ENCODE measurements at places on chromosomes 11 and 22.

DNA sequence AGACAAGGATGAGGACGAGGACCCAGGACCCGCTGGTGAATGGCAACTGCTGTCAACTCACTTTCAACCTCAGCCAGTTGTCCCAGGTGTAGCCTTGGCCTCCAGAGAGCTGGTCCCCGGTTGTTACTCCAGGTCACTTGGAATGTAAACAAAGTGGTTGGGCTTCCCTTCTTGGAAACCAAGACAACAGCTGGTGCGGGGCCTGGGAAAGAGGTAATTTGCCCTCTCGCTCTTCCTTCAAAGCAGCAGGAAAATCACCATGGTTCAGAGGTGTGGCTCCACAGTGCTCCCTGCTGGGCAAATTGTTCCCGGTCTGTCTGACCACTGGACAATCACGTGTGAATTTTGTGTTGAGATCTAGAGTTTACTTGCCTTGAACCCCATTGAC, 15.0 kb downstream of the SLC1A2 start:
- DNase-seq, result peak; percentile 31

DNA sequence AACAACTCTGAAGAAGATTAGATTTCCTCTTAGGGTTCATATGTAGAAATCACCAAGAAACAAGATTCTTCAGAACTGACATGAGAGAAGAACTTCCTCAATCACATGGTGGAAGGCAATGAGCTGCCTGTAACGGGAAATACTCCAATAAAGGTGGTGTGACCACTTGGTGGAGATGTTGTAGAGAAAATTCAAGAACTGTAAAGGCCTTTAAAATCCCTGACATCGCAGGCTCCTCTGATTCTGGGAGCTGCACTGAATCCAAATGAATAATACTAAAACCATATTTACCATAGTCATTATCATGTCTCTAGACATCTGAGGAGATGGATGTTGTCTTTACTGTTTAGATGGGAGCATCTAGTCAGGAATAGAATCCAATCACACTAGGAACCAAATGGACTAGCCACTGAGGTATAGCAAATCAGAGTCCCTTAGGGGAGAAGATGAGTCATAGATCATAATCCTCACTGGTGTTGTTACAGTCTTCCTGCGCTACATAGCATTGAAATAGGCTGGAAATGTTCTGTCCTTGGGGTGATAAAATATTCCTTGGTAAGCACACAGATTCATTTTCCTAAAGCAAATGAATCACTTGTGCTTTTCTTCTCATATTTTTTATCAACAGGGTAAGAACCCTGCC, 321.6 kb upstream of the TENM4 start:
- no peak for DNase-seq

DNA sequence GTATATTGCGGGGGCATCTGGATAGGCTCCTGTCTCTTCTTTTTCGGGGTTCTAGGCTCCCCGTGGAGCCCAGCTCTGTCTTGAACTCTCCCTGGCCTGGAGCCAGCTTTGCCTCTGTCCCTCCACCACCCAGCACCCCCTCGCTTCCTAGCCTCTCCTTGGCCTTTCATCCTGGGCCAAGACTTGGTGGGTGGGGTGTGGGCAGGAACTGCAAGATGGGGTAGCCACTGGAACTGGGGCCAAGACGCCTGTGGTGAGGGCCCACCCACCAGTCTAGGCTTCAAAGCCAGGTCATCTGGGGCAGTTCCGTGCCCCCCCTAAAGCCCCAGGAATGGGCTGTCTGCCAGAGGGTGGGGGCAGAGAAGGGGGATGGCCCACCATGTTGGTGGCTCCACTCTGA, 1.7 kb upstream of the CRYBB1 start:
- DNase-seq, result no peak

GRCh38 chr11:55707029-55707428, 45.0 kb downstream of the OR4C6 start:
- DNase-seq, result peak; percentile 3

DNA sequence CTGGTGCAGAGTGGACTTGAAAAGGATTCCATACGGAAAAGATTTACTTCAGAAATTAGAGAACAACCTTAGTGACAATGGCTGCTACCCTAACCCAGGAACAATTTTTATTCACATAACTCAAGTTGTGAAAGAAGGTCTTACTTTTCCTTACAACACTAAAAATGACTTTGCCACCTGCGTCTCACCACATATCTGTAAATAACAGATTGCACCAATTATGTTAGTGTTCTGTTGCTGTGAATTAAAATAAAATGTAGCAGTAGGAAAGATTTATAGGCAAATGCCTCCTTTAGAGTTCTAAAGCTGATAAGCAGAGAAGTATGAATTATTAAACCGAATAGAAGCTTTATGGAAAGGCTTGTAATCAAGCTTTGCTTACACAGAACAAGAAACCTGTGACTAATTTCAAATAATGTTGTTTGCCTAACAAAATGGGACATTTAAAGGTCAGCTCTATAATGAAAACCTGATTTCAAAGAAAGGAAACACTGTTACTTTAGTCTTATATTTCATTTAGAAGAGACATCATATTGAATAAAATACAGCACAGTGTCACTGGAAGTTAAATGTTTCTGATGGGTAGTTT, 2237.8 kb downstream of the LRRC4C start:
- DNase-seq, result no peak

GRCh38 chr22:42022162-42022847, 23.7 kb downstream of the WBP2NL start:
- no peak for DNase-seq

GRCh38 chr11:36258730-36259360, 30.4 kb downstream of the COMMD9 start:
- peak; percentile 85 for DNase-seq

DNA sequence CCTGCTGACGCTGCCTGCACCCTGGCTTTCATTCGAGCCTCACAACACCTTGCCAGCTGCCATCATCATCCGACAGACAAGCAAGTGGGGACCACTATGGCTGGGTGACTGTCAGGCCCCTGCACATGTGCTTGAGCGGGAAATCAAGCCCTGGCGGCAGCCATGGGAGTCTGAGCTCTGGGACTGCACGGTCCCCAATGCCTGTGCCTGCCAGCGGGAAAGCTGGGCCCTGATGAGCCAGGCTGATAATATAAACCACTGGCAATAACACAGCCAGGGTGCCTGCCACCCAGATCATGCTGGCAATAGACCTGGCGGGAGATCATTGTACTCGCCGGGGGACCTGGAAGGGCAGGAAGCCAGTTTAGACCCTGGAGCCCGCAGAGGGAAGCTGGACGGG, 2.5 kb downstream of the FGF3 start:
- DNase-seq, result no peak

DNA sequence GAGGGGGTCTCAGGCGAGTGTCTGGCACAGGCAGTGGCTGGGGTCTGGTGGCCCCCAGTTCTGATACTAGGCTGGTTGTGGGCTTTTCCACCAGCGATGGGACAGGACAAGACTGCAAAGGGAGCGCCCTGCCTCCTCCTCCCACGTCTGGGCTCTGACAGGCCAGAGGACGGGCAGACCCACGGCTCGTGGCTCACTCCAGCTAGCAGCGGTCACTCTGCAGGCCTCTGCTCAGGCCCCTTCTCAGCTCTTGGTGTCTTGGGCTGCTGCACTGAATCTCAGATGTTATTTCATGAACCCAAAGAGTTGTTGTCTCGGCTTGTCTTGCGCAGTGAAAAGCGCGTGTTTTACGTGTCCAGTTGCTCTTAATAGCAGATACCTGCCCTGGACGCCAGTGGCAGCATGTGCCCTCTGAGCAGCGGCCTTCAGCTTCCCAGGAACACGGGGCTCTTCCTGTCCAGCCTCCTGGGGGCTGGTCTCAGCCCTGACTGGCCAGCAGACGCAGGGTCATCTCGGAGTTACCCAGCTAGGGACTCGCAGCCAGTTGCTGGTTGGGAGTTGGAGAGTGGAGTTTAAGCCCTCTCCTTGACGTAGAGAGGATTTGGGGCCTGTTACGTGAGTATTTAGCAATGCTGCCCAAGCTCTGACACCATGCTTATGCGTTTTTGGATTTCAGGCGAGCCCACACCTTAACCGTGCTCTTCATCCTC, 9.6 kb downstream of the PTDSS2 start:
- DNase-seq, result no peak

DNA sequence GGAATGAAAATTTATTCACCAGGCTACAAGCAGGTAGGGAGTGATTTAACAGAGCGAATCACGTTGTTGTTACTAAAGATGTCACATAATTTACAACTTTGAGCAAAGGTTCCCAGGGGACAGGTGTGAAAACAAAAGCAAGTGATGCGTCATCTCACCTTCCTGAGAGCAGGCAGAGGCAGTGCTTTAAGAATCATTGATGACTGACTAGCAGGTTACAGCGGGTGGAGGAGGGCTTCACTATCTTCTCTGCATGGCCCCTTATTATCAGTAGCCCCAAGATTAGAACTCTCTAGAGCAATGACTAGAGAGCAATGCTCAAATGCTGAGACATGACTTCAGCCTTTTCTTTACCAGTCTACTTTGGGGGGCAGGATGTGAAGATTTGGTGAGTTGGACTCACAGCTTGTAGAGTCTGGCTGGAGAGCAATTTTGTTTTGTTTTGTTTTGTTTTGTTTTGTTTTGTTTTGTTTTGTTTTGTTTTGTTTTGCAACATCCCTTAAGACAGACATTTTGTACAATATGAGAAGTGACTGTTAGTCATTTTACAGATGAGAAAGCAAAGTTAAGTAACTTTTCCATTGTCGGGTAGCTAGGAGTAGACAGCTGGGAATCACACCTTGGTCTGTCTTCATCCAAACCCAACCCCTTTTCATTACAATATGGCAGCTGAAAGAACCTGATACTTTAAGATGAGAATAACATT, 84.8 kb downstream of the SLC1A2 start:
- DNase-seq, result no peak

GRCh38 chr11:46200537-46201281, 76.8 kb upstream of the CREB3L1 start:
- no peak for DNase-seq

DNA sequence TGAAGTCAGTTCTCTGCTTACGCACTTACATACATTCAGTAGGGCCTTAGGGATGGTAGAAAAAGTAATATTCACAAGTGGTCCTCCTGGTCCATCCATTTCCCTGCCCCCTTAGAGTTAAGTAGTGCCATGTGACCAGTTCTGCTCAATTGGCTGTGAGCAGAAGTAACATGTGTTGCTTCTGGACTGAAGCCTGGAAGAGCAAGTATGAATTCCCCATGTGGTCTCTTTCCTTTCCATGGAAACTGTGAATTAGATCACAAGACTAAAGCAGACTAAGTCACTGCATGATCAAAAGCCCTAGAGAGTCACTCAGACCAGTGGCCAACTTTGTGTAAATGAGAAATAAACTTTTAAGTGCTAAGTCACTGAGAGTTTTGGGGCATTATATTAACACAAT, 341.7 kb upstream of the CADM1 start:
- no peak for DNase-seq

- DNase-seq, result no peak
Observed at GRCh38 chr11:16960250-16960649, 54.0 kb downstream of the PLEKHA7 start.

DNA sequence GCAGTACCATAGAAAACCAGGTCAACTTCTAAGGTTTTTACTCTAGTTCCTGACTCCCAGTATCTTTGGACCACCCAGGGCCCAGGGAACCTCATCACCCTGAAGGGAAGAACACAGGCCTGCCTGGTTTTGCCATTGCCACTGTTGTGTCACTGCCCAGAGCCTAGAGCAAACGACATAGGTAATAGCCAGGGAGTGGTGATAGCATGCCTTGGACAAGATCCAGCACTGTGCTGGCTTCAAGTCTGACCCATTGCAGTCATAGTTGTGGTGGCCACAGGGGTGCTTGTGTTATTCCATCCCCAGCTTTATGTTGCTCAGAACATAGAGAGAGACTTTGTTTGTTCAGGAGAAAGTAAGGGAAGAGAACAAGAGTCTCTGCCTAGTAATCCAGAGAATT, 2310.2 kb downstream of the LRRC4C start:
- no peak for DNase-seq

GRCh38 chr11:33997584-33998251, 53.8 kb upstream of the CAPRIN1 start:
- DNase-seq, result no peak

GRCh38 chr22:39800790-39801520, 92.6 kb downstream of the ENTHD1 start:
- no peak for DNase-seq

GRCh38 chr11:90332415-90332814, 109.6 kb upstream of the CHORDC1 start:
- DNase-seq, result no peak

- DNase-seq, result peak; percentile 30
Observed at GRCh38 chr11:104487046-104487806, 323.3 kb upstream of the PDGFD start.

DNA sequence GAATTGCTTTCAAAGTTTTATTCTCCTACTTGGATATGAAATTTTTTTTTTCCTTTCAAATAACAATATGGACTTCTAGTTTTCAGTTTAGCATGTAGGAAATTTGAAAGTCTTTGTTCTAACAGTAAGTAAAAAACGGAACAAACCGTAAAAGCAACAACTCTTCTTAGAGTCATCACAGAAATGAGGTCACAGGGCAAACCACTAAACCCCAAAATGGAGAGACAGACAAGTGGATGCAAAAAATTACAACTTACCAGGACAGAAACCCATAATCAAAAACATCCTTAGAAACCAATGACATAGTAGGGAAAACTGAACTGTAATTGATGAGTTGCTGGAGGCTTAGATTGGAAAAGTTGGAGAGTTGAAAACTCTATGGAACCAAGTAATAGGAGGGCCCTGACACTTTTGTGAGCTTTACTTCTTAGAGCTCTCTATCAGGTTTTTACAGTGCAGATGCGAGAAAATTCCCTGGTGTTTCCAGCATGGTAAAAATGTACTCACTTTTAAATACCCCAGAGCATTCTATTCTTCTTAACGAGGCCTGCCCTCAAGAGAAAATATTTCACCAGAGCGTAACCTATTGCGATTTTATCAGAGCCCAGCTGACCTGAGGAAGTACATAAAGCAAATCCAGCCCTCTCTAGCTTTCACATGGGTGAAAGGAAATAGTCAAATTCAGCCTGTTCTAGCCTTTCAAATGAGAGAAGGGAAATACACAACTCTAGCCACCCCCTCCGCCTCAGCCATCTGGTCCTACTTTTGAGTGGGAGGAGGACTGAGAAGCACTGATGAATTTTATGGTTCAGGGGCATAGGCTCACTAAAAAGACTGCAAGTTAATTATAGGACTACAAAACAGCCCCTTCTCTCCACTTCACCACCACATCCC, 39.1 kb downstream of the CASP12 start:
- DNase-seq, result no peak

DNA sequence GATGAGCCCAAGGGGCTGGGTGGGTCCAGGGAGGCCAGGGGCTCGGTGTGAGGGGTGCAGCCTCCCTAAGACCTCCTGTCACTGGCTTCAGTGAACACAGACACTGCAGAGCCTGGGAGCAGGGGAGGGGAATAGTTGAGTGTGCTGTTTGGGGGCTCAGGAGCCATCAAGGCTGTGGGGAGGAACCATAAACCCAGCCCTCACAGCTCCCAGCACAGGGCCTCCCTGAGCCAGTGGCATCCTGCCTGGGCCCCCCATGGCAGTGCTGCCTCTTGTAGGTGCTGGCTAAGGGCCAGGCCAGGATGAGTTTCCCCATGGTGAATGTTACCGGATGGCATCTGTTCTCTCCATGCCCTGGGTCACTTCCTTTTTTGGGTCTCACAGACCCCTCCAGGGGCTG, 25.5 kb downstream of the KCNJ5 start:
- no peak for DNase-seq

- peak; percentile 26 for DNase-seq
Observed at GRCh38 chr11:129090056-129090455, 102.1 kb downstream of the ARHGAP32 start.

GRCh38 chr11:83759148-83759547, 473.0 kb upstream of the CCDC90B start:
- DNase-seq, result no peak

Data from HCEC 1CT (cell line).